GM04503 (cell line): ENCODE measurements at places on chromosomes 3 and 15.

DNA sequence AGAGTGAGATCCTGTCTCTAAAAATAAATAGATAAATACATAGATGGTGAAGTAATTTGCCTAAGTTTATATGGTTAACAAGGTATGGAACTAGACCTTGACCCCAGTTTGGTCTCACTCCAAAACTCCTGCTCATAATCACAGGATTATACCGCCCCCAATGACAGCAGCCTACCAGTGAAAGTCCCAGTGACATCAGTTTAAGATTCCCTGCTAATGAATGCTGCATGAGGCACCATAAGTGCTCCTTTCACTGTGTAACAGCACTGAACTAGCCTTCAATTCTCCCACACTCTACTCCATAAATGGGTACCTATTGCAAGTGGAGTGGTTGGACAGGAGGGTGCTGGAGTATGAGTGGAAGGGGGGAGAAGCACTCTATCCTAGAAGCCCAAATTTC is 23.7 kb upstream of the THSD4 start:
- DNase-seq, result no peak

DNA sequence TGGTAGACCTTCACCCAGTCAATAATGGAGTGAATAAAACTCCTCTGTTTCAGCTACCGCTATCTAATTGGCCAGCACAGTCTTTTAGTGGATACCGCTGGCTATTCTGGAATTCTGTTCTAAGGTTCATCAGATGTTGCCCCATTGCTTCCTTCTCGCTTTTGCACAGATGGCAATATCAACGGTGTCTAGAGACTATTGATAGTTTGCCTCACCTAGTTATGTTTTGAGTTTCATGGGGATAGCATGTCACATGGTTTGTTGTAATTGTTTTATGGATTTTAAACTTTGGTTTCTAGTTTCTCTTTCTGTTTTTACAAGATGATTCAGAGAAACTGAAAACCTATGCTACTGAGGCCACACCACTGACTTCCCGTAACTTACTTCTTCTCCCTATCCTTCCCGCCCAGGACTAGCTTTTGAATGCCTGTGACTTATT is 2.0 kb downstream of the XRN1 start:
- peak; percentile 5 for DNase-seq

GRCh38 chr3:156768390-156768789 is 57.8 kb upstream of the LEKR1 start:
- no peak for DNase-seq

DNA sequence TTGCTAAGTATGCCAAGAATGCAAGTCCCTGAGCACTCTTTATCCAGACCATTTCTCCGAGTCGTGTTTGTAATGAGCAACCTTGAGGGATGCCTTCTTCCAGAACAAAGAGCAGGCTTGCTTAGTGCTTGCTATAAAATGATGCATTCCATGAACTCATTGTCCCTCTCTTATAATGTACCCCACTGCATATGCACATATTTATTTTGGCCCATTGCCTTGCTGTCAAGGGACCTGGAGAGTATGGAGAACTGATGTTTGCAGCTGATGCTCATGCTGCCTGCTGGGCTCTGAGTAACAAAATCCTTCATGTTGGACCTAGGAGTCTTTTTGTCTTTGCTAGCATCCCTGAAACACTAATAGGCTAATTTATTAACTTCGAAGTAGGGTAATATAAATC is 97.8 kb upstream of the AADACL2 start:
- DNase-seq, result no peak

GRCh38 chr3:38835939-38836338 is 19.9 kb upstream of the SCN10A start:
- no peak for DNase-seq

- no peak for DNase-seq
Measured at GRCh38 chr15:50068016-50068415, 51.0 kb downstream of the ATP8B4 start.

- no peak for DNase-seq
Measured at GRCh38 chr15:83099290-83099689, 8.2 kb upstream of the TM6SF1 start.

DNA sequence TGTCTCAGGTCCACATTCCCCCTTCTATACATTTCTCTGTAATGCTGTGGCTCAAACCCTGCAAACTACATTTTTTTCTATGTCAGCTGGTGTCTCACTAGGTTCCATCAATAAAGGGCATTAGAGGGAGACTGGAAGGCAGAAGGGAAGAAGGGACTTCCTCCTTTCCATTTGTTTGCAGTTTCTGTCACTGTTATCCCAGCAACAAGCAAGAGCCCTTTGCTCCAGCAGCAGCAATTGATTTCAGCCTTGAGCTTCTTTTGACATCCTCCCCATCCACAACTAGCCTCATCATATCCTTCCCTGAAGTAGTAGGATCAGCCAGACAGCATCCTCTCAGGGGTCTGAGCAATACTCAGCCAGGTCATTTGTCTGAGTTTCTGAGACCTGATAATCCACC is 5.3 kb upstream of the NCK1 start:
- no peak for DNase-seq

- no peak for DNase-seq
Measured at GRCh38 chr3:112817797-112818196, 28.9 kb downstream of the CD200R1L start.

DNA sequence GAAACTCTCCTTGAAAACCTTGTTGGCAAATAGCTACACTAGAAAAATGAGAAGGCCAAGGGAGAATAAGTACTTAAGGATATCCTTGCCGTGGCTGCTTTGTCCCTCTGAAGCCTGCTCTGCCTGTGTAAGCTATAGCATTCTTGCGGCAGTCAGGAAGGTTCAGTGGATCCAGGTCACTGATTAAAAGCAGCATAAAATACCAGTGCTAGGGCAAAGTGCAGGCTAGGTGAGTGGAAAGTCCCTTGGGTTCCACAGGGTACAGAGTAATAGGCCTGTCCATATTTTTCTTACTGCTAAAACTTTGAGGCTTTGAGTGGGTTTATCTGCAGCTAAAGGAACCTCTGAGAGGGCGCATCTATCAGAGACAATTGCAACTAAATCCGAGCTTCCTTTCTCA is 10.3 kb downstream of the CXCR6 start:
- no peak for DNase-seq

DNA sequence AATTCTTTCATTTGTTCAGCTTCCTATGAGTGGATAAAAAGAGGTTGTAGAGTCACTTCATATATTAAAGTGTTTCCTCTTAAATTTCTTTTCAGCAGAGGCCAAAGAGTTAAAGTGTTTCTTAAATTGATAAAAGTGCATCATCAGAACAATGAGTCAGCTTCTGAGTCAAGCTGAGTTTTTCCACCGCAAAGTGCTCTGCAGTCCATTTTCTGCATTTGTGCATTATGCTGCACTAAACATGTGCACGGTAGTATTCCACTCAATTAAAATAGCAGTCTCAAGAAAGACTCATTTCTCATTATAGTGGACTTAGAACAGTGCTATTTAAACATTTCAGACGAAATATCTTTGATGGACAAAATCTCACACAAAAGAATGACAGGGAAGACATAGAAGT is 152.0 kb downstream of the ZBBX start:
- DNase-seq, result no peak

GRCh38 chr15:64566629-64567427 is 106.5 kb downstream of the ZNF609 start:
- DNase-seq, result no peak

DNA sequence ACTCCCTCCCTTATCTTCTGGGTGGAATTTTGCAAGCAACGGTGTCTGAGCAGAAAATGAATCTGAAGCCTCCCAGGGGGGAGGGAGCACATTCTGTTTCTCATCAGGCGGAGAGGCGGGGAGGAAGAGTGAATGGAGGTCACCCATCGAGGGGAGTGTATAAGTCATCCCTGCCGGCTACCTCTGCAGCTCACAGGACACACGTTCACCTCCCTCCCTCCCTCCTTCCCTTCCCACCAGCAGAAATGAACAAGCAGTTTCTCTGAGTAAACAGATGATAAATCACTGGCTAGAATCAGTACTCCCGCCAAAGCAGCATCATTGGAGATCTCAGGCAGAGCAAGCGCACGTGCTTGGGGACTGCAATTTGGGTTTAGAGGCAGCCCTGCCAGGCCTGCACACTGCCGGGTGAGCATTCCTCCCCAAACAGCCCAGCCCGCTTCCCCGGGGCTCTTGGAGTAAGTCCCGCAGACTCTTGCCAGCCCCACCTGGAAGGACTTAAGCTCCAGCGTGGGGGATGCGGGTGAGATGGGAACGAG is 38.3 kb downstream of the CPN2 start:
- DNase-seq, result no peak

DNA sequence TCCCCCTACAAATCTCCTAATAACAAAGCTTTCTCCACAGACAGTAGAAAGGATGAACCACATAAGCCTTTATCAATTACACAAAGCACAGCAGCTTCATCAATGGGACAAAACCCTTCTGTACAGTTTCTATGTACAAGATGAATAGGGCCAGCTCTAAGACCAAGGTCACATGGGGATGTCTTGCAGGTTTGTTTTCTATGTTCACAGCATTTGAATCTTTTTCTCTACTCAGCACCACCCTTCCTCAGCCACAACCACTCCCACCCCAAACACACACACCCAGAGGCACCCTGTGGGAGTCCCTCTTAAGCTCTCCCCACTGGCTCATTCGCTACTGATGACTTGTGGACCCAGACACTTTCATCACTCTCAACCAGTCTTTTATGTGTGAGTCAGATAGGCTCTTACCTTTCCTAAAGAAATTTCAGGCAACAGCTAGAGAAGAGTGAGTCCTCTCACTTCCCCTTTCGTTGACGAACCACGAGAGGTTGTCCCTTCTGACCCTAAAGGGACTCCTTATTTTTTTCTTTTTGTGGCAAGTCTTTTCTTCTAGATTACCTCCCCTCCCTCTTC is 57.9 kb downstream of the ARHGAP31 start:
- DNase-seq, result no peak

DNA sequence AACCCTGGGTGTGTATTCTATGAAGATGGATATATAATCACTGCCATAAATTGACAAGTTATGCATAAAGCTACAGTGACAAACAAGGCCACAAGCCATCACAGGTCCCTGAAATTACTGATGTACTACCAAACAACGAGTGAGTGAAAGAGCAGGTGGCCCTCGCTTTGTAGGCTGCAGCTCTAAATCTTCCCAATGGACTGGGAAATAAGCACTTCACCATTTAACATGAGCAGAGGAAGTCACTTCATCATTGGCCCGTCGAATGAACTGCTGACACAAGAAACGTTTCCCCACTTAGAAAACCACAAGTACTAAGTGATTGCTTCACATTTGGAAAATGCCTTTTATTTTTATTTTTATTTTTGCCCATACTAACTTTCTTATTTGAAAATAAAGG is 218.0 kb downstream of the ZNF385D start:
- DNase-seq, result no peak

DNA sequence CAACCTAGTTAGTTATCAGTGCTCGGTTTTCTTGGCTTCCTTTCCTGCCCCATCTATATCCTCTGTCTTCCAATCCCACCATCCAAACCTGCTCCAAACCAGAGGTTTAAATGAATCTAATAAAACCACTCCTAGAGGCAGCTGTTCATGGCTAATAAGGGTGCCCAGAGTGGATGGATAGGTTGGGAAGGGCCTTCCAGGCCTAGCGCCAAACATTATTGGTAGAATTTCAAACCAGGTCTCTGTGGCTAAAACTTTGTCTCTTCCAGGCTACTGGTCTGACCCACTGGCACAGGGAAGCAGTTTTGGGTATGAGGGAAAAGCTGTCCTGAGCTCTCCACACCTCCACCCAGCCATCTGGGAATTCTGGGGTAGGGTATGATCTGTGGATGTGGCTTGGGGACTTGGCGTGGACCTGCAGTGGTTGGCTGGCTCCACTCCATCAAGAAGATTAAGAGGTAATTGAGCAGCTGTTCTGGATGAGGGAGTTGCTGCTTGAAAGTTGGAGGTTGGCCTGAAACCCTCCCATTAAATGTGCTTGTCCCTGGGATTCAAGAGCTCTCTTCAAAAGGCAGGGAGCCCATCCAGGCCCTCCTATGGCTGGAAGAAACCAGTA is 29.3 kb upstream of the INSYN1 start:
- no peak for DNase-seq

GRCh38 chr3:123499322-123499721 is 50.4 kb upstream of the ADCY5 start:
- peak; percentile 38 for DNase-seq

DNA sequence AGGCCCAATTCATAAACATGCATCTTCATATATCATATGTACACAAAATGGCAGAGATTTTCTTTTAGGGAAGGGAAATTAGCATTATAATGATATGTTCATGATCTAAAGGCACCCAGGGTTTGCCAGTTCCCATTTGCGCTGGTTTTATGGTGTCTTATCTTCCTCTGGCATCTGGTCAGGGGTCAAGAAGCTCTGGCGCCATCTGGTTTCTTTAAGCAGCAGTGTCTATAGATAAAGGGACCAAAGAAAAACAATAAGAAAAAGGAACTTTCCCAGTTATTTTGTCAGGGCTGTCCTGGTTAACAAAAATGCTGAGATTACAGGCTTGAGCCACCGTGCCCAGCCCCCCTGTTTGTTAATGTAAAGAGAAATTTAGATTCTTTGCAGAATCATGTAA is 3.3 kb upstream of the DCP1A start:
- no peak for DNase-seq
